ENCODE measurements at places on chromosomes 1 and 21. TPM values are rescaled to one million over a fixed set of nuclear protein-coding genes. Genes with fewer than 3 reads are reported as not detected.

The TPTE gene
- not detected for total RNA-seq

The C1orf87 gene
- total RNA-seq = not detected

The TMEM269 gene
- 0.12 TPM for total RNA-seq

The CADM3 gene
- not detected for total RNA-seq

The NUF2 gene
- total RNA-seq = 64.9 TPM

The SPRR2D gene
- not detected for total RNA-seq

The CLDN17 gene
- total RNA-seq = not detected

The BCAR3 gene
- total RNA-seq = 0.96 TPM

The TAS1R1 gene
- not detected for total RNA-seq

The LCE1F gene
- not detected for total RNA-seq

The ZNF362 gene
- total RNA-seq = 13.7 TPM

The MRPS15 gene
- total RNA-seq = 112 TPM

The NCAM2 gene
- total RNA-seq = not detected

The GSTM1 gene
- not detected for total RNA-seq

The MANEAL gene
- total RNA-seq = 2.6 TPM

The PLPP3 gene
- not detected for total RNA-seq

The C1orf185 gene
- total RNA-seq = not detected

The OPTC gene
- total RNA-seq = not detected

The S100A16 gene
- not detected for total RNA-seq

The TRIM67 gene
- total RNA-seq = not detected

The CYP4Z1 gene
- total RNA-seq = not detected

The KLHDC9 gene
- 0.52 TPM for total RNA-seq

The NGF gene
- not detected for total RNA-seq

The LRRC3 gene
- total RNA-seq = 2.3 TPM

The OR2W3 gene
- not detected for total RNA-seq

The S100B gene
- 1.5 TPM for total RNA-seq

The TFF2 gene
- total RNA-seq = not detected

The ARHGEF10L gene
- total RNA-seq = not detected

The OR2T12 gene
- total RNA-seq = not detected

The GNAI3 gene
- 8.3 TPM for total RNA-seq

Data from activated CD8-positive, alpha-beta memory T cell treated with anti-CD3 and anti-CD28 coated beads, Interleukin-2, amount 10 ng/mL, durations not matched to agents 7 days and 5 days (primary cell).